Activated naive CD4-positive, alpha-beta T cell treated with anti-CD3 and anti-CD28 coated beads, Interleukin-2, amount 50 U/mL, for 16 hours (primary cell): ENCODE measurements at places on chromosomes 2 and 18.

DNA sequence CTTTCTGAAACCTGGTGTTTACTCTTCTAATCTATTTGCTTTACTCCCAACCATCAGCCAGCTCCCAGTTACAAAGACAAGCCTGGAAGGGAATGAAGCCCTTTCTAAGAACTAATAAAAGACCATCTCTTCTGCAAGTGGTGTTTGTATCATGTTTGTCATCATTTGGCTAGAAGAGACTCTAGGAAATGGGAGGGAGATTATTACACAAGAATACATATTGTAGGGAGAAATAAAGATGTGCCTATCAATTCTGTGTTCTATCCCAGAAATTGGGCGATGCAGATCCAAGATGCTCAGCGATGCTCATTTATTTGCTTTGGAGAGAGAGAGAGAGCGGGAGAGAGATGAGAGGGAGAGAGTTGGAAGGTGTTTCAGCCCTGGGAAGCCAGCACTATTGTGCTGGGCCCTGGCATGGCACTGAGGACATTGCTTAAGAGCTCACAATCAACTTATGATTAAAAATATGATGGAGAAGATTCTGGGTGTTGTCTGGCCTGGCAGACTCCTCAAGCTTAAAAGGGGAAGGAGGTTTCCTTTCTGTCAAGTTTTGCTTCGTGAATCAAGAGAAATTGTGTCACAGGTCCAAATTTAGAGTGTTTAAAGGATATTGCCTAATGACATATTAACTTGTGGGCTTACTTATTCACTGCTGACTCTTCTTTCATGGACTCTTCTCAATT, 41.8 kb upstream of the AFF3 start:
- DNase-seq = no peak

DNA sequence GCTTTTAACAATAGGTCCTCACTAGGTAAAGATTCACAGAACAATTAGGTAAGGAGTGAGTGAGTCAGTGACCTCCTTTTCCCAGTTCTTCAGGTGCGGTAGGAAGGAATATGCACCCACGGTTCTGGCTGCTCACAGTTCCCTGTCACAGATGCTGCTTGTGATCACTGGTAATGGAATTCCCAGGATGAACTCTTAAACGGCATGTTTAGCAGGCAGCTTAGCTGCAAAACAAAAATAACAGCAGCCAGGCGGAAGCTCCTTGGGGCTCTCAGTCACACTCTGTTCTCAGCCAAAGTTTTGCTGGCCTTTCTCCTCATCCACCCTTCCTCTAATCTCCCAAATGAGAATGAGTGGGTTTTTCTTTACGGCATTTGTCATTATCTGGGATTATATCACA, 274.5 kb downstream of the MYT1L start:
- no peak for DNase-seq

DNA sequence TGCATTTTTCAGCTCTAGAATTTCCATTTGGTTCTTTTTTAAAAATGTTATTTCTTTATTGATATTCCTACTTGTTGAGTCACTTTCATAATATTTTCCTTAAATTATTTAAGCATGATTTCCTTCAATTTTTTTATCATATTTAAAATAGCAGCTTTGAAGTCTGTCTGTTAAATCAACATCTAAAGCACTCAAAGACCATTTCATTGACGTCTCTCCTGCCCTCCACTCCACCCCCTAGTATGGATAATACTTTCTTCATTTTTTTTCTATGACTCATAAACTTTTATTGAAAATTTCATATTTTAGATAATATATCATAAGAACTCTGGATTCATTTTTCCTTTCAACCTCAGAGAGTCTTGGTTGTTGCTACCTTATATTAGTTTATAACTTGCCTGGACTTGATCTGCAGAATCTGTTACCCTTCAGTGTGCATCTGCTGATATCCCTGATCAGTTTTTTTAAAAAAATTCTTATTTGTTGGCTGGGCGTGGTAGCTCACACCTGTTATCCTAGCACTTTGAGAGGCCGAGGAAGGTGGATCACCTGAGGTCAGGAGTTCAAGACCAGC, 59.0 kb upstream of the ZNF396 start:
- DNase-seq = no peak

DNA sequence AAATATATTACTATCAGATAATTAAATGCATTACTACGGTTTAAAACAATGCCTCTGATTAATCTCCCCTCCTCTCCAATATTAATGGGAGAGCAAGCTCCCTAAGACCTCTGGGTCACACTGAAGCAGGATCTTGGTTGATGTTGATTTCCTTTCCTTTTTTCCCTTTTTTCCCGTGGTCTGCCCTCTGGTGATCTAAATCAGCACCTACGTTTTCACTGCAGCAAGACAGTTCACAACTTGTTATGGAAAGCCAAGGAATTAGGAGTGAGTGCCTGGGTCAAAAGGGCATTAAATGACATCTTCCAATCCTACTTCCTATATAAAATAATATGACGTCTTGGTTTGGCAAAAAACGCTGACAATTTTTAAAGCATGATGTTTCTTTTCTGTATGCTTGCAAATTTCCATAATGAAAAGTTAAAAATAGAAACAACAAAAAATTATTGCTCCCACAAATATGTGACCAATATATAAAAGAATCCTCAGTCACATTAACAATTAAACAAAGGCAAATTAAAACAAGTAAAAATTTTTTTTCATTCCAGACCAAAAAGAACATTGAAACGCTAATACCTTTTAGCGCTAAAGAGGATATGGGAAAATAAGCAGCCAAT, 7.9 kb upstream of the CFAP36 start:
- DNase-seq = no peak

GRCh38 chr2:113233593-113234550, 44.8 kb downstream of the PAX8 start:
- no peak for DNase-seq

- DNase-seq = no peak
Measured at GRCh38 chr2:43445781-43446180, 150.1 kb downstream of the THADA start.
